ENCODE measurements at places on chromosomes 2 and 18. TPM values are rescaled to one million over a fixed set of nuclear protein-coding genes. Genes with fewer than 3 reads are reported as not detected.

Gene MARCO
- total RNA-seq = not detected

Gene GALNT3
- total RNA-seq = 3.2 TPM

Gene FEV
- not detected for total RNA-seq

Gene LCT
- total RNA-seq = 0.48 TPM

DNA sequence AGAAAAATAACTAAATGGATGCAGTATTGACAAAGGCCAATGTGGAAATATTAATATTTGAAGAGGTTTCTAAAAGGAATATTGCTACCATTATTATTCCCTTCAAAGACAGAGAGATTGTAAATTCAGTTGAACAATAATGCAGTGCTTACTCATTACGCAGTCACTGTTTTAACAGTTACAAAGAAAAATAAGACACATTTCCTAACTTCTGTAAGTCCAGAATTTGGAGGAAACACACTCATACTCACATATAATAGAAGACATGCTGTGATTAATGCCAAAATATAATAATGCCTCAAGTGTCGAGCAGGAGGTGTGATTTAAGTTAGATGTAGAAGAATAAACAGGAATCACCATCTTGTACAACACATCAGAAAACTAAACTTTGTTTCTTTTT is 389.2 kb downstream of the FBXO15 start:
- DNase-seq = no peak

DNA sequence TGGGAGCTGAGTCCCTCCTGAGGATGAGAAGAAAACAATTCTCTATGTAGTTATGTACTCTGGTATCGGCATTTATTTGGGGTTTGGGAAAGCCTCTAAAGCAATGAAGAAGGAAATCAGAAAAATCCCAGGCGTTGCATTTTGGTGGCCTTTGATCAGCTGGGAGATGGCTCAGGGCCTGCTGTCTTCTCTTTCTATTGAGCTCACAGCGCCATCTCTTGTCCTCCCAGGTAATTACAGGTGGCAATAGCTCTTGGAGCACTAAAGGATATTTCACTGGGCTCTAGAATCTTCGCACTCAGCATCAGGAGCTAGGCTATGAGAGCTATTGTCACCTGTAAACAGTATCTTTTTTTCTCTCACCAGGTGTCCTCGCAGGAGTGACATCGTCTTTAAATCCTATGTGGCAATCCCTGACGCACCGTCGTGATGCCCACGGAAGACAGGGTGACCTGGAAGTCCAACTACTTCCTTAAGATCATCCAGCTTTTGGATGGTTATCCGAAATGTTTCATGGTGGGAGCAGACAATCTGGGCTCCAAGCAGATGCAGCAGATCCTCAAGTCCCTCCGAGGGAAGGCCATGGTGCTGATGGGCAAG is 76.1 kb upstream of the PMAIP1 start:
- peak; percentile 56 for DNase-seq

- DNase-seq = no peak
Measured at GRCh38 chr2:128639693-128640092, 321.0 kb upstream of the HS6ST1 start.

GRCh38 chr2:195318440-195319111 is 338.4 kb upstream of the SLC39A10 start:
- peak; percentile 33 for DNase-seq

GRCh38 chr2:26644188-26644835 is 3.1 kb upstream of the CIB4 start:
- DNase-seq = no peak

DNA sequence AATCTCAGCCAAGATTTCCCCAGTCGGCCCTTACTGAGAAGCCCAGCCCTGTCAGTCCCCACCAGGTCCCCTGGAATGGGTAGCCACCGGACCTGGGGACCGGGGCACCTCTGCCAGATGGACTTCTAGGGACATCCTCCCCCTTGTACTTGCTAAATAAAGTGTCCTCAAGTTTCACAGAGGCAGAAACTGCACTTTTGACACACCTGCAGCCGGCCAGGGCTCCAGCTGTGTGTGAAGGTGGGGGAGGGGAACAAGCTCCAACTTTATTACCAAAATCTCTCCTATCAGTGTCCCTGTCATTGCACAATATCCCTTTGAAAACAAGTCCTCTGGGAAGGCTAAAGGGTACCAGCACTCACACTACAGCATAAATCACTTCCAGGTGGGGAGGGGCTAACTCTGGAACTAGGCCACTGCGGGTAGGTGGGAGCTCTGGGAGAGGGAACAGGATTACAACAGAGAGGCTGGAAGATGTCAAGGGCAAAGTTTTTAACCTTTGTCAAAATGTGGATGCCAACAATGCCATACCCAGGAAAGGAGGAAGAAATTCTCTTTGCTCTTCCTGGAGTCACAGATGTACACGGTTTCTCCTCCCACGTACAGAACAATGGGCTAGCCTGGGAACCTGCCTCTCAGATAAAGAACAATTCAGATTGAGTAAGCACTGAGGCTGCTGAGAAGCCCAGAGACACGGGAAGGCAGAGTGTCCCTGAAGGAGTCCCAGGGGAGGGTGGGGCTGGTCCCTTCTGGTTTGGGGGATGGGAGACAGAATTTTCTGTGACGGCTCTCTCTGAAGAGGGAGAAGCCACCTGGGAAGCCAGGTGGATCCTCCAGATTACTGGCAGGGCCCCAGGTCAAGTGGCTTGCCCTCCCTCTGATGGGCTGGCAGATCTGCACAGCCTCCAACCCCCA is 11.0 kb downstream of the SDC1 start:
- DNase-seq = no peak

DNA sequence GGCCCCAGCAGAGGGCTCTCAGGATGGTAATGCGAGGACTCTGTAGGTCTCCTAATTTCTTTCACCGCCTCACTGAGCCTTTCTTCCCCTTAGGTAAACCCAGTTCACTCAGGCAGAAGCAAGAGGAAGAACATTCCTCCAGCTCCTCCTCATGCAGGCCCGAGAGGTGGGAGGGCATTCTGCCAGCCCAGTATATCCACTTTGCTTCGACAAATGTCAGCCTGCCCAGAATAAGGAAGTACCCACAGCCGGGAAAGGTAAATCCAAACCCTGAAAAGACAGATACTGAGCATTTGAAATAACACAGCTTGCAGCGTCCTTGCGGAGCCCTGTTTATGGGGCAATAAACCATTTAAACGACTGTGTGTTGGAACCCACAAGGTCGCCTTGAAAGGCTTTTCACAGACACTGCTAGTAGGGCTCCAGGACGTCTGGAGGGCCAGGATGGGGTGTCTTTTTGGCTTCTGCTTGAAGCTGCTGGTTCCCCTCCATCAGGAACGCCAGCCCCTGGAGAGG is 63.0 kb upstream of the STPG4 start:
- no peak for DNase-seq

GRCh38 chr2:27184115-27184514 is 27.7 kb upstream of the ATRAID start:
- no peak for DNase-seq

GRCh38 chr2:36700311-36700710 is 3.8 kb downstream of the VIT start:
- no peak for DNase-seq

DNA sequence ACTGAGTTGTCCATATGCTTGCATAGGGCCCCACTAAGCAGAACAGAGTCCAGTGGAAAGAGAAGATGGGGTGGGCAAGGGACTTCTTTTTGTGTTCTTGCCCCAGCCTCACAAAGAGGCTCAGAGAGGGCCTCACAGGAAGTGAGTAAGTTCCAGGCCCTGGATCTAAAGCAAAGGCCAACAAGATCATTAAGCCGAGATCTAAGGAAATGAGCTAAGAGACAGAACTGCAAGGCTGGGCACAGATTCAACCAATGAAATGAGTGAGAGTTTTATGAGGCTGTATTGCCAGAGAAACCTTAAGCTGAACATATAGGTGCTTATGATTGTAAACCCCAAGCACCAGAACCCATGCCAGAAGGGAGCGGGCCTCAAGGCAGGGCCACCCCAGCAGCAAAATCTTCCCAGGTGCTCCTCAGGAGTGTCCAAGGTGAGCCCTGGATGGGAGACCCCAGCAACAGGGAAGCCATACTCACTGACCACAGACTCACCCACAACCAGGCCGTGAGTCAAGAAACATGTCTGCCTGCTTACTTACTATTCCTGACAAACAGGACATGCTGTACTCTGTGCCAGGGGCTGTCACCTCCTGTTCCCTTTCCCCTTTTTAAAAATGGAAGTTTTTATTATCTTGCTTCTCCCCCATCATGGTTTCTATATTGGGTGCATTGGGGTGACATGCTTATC is 40.2 kb downstream of the SLC14A1 start:
- DNase-seq = no peak

Measured in CD8-positive, alpha-beta memory T cell (primary cell).